ENCODE measurements at places on chromosomes 6 and 20. TPM values are rescaled to one million over a fixed set of nuclear protein-coding genes. Genes with fewer than 3 reads are reported as not detected.

Gene CYB5R4
- total RNA-seq = 18.1 TPM

Gene LYRM2
- total RNA-seq = 29.8 TPM

Gene TSHZ2
- 33.1 TPM for total RNA-seq

Gene REM1
- total RNA-seq = 7.2 TPM

Gene CFAP206
- total RNA-seq = 0.40 TPM

Gene SOX18
- 134 TPM for total RNA-seq

Gene LST1
- 17.7 TPM for total RNA-seq

Gene RBPJL
- total RNA-seq = not detected

Gene ORC3
- 28.0 TPM for total RNA-seq

Gene AGPAT4
- total RNA-seq = 25.7 TPM

Gene KCNS1
- total RNA-seq = not detected

Gene PHF20
- total RNA-seq = 74.2 TPM

Gene CRISP1
- not detected for total RNA-seq

All from sciatic nerve (tissue), 2 donors.